ENCODE measurements at places on chromosomes 12 and 14.

DNA sequence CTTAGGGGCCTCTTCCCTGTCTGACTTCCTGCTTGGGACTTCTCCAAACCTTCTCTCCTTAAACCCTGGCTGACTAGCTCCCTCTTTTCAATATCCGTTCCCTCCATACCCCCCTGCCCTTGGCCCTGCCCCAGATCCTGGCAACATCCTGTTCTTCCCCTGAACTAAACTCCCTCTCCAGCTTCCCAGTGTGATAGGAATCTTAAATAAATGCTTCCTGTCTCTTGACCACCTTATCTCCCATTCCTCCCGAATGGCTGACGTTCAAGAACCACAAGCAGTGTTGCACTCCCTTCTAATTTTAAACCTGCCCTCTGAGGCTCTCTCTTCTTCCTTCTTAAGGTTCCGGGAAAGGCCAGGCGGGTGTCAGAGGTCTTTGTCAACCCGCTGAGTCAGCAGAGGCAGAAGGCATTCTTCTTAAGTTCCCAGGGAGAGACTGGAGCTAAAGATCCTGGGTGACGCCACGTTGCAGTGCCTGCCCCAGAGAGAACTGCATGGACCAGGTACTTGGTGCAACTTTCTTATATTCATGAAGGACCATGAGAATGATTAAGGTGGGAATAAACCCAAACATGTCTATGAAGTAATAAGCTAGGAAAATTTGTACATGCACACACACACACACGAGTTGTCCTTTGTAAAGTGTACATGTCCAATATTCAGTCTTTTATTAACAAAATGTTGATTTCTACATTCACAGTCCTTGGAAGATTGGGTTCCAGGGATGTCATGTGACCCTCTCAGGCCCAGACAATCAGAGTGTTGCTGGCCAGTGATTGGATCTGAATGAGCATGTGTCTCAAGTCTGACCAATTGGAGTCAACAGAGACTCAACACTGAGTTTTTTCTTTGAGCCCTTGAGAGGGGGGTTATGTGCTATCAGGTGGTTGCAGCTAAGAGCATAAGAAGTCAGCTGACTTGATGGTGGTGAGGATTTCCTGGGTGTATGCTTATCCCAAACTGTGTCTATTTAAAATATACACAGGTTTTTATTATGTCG, 420.2 kb upstream of the TBX3 start:
- DNase-seq: peak; percentile 31

DNA sequence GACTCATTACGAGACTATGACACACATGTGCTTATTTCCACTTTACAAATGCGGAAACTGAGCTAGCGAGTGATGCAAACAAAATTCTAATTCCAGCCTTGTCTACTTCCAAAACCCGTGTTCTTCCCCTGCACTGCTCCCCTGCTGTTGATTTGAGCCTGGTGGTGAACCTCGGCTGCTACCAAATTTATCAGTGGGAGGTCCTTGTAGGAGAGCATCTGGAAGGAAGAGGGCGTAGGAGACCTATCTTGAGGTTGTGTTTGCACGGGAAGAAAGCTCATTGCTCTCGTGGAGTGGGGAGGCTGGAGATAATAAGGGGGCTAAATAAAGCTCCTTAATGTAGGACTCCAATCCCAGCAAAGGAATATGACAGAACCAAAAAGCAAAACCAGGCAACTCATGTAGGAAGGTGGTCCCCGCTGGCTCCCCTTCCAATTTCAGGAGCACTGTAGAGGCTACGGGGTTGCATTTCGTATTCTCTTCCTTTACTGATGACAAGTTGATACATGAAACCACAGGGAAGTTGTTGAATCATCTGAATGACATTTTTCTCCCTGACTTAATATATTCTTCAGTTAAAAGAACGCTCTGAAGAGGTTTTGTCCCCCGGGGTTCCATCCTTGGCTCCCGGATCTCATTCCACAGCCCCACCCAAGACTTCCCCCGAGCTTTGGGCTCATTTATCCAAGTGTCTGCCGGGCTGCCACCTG, 52.6 kb downstream of the FZD10 start:
- DNase-seq: no peak

GRCh38 chr14:37466623-37467088, 128.4 kb downstream of the FOXA1 start:
- DNase-seq: no peak

DNA sequence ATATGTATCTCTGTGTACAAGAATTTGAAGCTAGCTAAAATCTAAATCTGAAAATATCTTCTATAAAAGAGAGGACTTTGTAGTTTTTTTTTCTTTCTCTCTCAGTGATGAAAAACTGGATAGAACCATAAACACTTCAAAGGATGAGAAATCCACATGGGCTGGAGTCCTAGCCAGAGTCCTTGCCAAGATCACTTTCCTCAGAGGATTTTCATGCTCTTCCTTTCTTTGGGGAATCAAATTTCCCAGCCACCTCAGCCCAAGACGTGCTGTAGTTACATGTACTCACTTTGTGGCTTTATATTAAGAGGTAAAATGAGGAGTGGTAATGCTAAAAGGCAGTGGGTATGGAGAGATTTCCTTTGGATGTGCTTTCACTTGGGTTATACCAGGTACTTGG, 110.3 kb downstream of the SLC38A1 start:
- DNase-seq: no peak

DNA sequence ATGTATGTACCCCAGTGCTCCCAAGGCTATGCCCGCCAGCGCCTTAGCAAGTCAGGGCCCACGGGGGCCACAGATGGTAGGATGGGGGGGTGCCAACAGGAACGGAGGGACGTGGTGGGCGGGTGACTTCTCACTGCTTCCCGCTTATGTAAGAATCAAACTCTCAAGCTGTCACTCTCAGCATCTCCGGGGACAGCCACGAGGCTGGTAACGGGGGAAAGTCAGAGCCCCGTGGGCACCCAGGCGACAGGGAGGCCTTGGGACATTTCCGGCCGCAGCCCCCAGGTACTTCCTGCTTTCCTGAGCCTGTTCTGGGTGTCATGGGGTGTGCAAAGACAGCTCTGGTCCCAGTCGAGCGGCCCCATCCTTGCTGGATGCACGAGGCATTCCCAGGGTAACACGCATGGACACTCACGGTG, 59.3 kb downstream of the TESC start:
- no peak for DNase-seq

- no peak for DNase-seq
Measured at GRCh38 chr12:125097427-125097826, 32.2 kb downstream of the AACS start.

DNA sequence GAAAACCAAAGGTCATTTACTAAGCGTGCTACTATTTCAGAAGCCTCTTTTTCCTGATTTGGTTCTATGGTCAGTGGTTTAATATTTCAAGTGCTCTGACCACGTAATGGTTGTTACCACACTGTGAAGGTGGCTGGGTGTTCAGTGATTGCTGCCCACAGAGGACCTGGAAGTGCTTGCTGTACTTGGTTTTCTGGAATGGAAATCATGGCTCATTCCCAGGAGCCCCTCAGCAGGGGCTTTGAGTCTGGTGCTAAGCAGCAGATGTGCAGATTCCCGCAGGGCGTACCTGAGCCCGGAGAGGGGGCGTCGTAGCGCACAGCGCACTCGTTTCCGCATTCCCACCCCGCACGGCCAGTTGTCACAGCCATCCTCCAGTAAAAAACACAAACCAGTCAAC, 50.5 kb downstream of the TRAF3 start:
- no peak for DNase-seq

DNA sequence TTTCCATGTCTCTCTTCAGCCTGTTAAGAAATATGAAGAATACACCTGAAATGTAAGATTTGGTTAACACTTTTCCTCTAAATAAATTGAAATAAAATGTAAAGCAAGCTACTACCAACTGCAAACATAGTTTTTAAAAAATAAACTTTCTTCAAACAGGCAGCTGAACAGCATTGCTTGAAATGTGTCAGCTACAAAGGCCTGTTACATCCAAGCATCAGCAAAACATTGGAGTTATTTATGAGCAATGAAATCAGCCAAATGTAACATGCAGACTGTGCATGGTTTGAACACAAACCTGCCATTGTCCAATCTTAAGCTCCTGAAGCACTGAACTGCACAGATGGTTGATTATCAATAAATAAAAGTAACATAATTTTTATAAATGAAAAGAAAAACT, 291.3 kb downstream of the ACSS3 start:
- no peak for DNase-seq

- DNase-seq: no peak
Measured at GRCh38 chr14:70350078-70350477, 9.4 kb downstream of the COX16 start.

GRCh38 chr12:104588047-104588920, 131.5 kb downstream of the CHST11 start:
- no peak for DNase-seq

- no peak for DNase-seq
Measured at GRCh38 chr12:131939007-131939406, 9.9 kb downstream of the PUS1 start.

- no peak for DNase-seq
Measured at GRCh38 chr14:72631401-72631800, 262.5 kb downstream of the DPF3 start.

DNA sequence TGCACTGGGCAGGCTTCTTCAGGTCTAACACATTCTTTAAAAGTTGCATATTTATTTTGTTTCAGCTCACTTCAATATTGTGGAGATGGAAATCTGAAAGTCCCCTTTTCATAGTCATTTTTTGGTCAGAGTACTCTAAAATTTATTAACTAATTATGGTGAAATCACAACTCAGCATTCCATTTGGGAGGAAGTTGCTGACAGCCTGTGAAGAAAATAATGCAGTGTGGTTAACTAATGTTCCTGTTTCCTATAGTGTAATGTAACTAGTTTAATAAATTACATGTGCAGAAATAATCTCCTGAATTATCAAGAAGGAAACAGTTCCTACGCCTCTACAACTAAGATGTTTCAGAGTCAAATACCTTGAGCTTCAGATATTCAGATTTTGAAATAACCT, 17.1 kb downstream of the LRFN5 start:
- DNase-seq: no peak

GRCh38 chr14:95163132-95163531, 5.8 kb upstream of the DICER1 start:
- DNase-seq: no peak

GRCh38 chr14:58769011-58769643, 131.4 kb downstream of the DACT1 start:
- DNase-seq: no peak

- DNase-seq: no peak
Measured at GRCh38 chr14:20460458-20461224, 593 bp downstream of the PIP4P1 start.

DNA sequence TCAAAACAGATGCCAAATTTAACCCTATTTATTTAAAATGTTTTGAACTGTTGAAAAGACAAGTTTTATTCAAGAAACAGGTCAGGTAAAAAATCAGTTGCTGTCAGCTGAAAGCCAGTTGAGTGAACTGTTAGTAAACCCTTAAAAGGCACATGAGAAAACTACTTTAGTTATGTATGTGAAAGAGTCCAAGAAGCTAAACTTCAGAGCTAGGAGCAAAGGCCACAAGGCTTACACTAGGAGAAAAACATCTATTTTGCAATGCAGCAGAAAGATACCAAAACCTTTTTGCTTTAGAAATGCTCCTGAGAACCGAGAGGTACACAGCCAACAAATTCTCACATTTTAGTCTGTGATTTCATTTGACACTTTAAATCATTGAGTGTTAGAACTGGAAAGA, 375.2 kb downstream of the FSCB start:
- no peak for DNase-seq

DNA sequence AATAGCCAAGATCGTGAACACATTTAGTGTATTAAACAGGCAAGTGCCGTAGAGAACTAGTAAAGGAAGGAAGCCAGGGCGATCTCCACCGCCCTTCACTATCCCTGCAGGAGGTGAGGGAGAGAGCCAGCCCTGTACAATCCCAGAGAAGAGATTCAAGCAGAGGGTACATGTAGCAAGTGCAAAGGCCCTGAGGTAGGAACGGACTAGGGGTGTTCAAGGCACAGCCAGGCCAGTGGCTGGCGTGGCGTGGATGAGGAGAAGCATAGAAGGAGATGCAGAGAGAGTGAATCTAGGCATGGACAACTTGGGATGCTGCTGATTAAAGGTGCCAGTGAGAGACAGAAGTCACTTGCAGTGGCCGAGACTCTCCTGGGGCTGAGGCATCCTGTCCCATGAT, 39.1 kb upstream of the ESRRB start:
- DNase-seq: no peak

Measured in right cardiac atrium (tissue), 5 donors.